ENCODE measurements at places on chromosomes 1 and 21.

DNA sequence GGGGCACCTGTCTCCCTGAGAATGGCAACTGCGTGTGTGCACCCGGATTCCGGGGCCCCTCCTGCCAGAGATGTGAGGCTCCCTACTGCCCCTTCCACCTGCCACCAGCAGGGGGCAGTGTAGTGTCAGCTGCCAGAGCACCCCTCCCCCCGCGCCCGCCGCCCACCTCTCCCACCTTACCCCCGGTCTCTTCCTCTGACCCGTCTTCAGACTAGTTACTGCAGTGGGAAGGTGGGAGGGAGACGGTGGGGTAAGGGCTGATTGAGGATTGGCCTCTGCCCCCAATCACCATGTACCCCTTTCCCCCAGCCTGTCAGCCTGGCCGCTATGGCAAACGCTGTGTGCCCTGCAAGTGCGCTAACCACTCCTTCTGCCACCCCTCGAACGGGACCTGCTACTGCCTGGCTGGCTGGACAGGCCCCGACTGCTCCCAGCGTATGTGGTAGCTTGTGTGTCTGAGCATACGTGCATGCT, 10.1 kb upstream of the LRRC71 start:
- no peak for DNase-seq

- peak; percentile 89 for DNase-seq
Measured at GRCh38 chr1:181469829-181470228, 13.5 kb upstream of the CACNA1E start.

DNA sequence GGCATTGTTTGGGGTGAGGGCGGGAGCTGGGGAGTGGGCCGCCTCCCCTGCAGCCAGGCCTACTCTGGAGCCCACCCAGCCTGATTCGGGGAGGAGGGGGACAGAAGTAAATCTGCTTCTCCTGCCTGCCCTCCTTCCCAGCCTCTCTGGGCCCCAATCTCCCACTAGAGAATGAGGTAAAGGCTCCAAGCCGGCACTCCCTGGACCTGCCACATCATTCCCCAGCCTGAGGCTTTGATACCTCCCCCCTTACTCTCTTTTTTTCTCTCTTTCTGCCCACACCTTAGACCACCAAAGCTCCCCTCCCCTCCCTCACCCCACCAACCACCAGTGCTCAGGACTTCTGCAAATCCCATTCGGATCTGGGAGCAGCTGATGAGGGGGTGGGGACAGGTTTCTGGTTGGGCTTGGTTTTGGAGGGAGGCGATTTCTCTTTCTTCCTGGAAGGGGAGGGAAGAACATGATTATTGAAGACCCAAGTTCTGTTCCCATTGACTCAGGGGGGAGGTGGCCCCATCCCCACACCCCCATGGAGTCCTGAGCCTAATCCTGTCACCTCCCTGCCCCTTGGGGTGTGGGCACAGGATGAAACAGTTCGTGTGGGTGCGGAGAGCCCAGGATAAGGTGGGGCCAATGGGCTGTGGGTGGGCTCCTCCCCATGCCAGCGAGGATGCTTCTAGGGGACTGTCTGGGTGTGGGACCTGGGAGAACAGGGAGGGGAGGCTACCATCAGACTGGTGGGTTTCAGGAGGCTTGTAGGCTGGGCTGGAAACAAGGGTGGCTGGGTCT, 1.3 kb downstream of the MAP7D1 start:
- DNase-seq = no peak

DNA sequence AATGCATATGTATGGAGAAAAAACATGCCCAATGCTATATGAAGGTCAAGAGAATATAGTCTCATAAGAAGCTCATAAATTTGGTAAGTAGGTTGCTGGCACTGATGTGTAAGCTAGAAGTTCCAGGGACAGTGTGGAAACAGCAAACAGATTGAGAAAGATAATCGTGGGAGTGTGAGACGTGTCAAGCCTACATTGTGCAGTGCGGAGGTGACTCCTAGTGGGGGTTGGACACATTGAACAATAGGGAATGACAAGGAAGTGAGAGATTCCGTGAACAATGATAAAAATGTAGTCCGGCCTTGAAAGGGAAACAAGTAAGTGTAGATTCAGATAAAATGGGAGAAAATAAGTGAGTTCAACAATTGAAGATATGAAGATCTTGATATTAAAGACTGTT, 788.4 kb upstream of the PRMT6 start:
- no peak for DNase-seq

DNA sequence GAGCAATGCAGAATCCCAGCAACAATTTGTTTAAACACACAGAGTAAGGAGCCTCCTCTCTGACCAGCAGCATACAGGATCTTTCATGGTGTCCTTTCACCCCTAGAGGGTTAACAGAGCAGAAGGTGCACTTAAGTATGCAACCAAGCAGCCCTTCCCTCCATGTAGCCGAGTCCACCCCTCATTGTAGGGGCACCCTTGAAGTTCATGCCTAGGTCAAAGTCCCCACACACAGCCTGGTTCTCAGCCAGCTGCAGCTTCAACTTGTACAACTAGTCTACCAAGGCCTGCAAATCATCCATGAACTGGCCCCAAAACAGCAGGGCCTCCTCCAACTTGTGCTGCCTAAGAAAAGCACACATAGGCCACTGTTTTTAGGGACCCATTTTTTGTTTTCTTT, 7.0 kb upstream of the BMP8B start:
- DNase-seq = no peak

DNA sequence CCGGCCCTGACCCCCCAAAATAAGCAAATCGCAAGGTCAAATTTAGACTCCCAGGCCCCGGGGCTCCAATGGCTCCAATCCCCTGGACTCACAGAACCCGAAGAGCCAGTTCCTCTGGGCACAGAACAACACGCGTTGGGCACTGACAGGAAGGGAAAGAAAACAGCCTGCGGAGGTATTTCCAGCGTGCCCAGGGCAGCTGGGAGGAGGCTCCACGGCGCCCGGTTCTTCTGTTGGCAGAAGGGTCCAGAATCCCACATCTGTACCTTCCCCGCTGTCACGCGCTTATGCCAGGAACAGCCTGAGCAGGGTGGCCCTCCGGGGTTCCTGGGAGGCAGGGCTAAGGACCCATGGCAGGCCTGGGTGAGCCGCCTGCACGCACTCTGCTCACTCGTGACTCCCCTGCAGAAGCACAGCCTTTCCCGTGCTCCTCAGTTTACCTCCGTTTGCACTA, 85.5 kb downstream of the RIPK4 start:
- no peak for DNase-seq

DNA sequence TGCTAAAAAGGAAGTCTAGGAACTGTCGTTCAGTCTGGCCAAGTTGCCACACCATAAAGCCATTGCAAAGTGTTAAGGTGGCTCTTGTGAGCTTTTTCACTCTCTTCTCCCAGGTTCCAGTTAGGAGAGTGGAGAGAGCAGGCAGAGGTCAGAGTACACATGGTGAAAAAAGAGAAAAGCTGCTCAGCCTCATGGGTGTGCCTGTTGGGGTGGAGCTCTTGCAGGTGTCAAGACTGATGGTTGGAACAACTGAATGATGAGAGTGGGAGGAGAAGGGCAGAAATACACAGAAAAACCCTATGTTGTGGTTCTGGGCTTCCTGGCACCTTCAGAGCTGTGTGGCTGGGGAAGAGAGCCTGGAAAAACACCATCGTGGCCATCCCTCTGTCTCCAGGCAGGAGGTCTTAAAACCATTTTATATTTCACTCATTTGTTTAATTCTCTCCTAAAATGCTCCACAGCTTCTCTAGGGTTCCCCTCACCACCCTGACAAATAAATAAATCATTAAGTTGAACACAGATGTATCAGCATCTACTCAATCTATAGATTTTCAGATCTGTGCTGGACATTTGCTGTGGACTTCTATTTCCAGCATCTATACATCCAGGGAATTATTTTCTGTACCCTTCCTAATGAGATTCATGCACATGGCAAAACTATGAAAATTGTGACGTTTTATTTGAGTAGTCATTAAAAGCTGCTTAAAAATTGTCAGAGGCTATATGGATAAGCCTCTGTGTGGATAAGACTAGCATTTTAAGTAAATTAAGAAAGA, 17.5 kb downstream of the UBASH3A start:
- no peak for DNase-seq

DNA sequence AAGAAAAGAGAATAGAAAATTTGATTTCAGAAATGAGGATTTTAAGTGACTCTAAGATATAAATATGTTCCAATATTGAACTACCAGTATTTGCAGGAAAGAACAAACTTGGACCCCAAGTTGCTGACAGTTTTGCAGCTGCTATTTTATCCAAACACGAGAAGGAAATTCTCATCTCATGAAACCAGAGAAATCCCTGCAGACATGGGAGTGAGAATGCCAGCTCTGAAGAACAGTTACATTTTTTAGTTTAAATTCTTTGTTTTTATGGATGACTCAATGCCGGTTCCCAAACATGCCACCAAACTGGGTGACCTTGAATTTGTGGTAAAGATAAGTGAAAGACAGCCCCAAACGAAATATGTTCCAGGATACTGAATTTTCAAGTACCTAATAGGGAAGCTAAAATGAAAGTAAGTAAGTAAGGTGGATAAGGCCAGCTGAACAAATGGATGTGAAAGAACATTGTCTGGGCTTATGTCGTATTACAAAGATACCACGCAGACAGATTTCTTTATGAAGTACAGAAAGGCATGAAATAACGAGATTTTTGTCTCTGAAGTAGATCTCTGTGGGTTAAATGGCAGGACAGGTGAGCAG, 19.9 kb downstream of the TLR5 start:
- DNase-seq = peak; percentile 36

- DNase-seq = no peak
Measured at GRCh38 chr1:36559061-36559460, 76.3 kb upstream of the CSF3R start.

- DNase-seq = no peak
Measured at GRCh38 chr1:53572815-53573173, 113.6 kb downstream of the DMRTB1 start.

DNA sequence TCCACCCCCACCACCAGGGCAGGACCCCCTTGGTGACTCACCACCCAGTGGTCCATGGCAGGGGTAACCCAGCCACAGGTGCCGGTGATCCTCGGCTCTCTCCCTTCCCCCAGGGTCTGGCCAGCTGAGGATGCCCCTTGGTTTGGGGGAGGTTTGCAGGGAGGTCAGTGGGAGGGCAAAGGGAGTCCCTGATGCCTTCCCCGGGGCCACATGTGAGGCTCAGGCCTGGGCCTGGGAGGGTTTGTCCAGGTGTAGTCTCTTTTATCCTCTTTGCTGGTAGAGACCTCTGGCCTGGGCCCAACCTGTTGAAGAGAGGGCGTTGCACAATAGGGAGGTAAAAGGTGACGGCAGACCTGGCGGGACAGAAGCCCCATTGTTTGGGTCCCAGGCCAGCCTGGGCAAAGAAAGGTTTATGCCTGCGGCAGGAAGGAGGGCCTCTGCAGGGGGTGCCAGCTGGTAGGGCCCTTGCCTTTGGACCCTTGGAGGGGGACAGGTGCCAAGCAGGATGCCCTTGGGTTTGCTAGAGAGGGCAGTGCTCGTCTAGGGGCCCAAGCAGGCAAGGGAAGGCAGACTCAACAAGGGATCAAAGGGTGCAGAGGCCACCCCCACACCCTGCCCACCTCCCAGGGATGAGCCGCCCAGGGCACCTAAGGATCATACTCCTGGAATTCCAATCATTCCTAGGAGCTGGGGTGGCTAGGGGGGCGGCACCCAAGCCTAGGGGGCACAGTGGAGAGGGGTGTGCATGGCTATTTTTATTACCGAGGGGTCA, 760 bp upstream of the TINAGL1 start:
- no peak for DNase-seq

- DNase-seq = peak; percentile 94
Measured at GRCh38 chr1:77513839-77514763, 168.4 kb downstream of the ZZZ3 start.

- DNase-seq = no peak
Measured at GRCh38 chr1:226276077-226276682, 32.8 kb downstream of the LIN9 start.

GRCh38 chr21:29007135-29007534, 12.0 kb downstream of the RWDD2B start:
- no peak for DNase-seq

- DNase-seq = no peak
Measured at GRCh38 chr1:59685666-59686065, 129.1 kb upstream of the HOOK1 start.

- DNase-seq = peak; percentile 76
Measured at GRCh38 chr1:1782399-1783221, 4.3 kb upstream of the NADK start.

GRCh38 chr1:225253784-225254183, 174.1 kb downstream of the LBR start:
- no peak for DNase-seq

- DNase-seq = peak; percentile 99
Measured at GRCh38 chr1:181112071-181112929, 23.8 kb downstream of the IER5 start.

- no peak for DNase-seq
Measured at GRCh38 chr1:50419907-50420677, 3.2 kb downstream of the DMRTA2 start.

- no peak for DNase-seq
Measured at GRCh38 chr1:88662723-88663122, 21.4 kb upstream of the PKN2 start.

GRCh38 chr1:28974432-28974831, 60.1 kb downstream of the EPB41 start:
- DNase-seq = no peak

GRCh38 chr1:162035241-162035640, 11.6 kb upstream of the OLFML2B start:
- peak; percentile 14 for DNase-seq

- peak; percentile 17 for DNase-seq
Measured at GRCh38 chr1:245074232-245074747, 80.5 kb upstream of the KIF26B start.

GRCh38 chr1:233719655-233720341, 105.9 kb downstream of the KCNK1 start:
- DNase-seq = no peak

DNA sequence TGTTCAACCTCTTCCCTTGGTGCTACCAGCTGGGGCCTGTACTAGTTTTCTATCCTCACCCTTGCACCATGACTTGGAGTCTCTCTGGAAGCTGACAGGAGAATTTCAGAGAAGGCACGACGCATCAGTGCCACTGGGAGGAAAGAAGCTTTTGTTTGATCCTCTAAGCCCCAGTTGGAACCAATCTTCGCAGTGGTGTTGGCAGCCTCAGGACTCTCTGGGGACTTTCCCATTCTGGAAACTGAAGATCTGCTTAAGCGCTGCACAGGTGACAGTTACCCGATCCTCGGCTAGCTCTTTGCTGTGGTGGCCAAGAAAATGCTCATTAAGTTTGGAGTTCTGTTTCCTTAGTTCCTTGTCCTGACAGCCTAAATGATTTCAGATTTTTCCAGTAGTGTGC, 222.3 kb downstream of the RHOU start:
- no peak for DNase-seq

- peak; percentile 32 for DNase-seq
Measured at GRCh38 chr1:245225322-245226202, 70.8 kb downstream of the KIF26B start.

Measured in fibroblast of the aortic adventitia (primary cell).